ENCODE measurements at places on chromosomes 16 and 17. TPM values are rescaled to one million over a fixed set of nuclear protein-coding genes. Genes with fewer than 3 reads are reported as not detected.

Gene SCPEP1
- total RNA-seq: 64.0 TPM

Gene KRT34
- not detected for total RNA-seq

Gene ADORA2B
- total RNA-seq: 0.60 TPM

Gene NUBP2
- total RNA-seq: 42.8 TPM

Gene VTN
- 0.98 TPM for total RNA-seq

Gene MRM3
- 14.4 TPM for total RNA-seq

Gene SLC16A11
- 2.1 TPM for total RNA-seq

Measured in kidney (tissue), 22 donors.